ENCODE measurements at places on chromosomes 4 and X.
A peak's percentile ranks its signal among the peaks of the same experiment; 100 is the strongest.

GRCh38 chr4:151143162-151143561, 43.7 kb downstream of the RPS3A start:
- DNase-seq, result no peak

GRCh38 chr4:17082186-17082585, 183.7 kb upstream of the LDB2 start:
- DNase-seq, result no peak

DNA sequence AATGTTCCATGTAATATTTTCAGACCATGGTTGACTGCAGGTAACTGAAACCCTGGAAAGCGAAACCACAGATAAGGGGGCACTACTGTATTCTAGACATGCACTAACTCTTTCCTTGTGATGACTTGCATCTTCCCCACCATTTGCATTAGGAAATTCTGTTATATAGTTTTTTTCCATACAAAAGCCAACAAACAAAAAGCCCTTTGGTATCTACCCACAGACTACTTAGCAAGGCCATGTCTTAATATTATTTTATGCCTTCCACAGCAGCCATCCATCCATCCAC, 23.5 kb downstream of the OCIAD1 start:
- DNase-seq, result no peak

- DNase-seq, result no peak
Measured at GRCh38 chrX:153474266-153474665, 3.9 kb upstream of the HAUS7 start.

DNA sequence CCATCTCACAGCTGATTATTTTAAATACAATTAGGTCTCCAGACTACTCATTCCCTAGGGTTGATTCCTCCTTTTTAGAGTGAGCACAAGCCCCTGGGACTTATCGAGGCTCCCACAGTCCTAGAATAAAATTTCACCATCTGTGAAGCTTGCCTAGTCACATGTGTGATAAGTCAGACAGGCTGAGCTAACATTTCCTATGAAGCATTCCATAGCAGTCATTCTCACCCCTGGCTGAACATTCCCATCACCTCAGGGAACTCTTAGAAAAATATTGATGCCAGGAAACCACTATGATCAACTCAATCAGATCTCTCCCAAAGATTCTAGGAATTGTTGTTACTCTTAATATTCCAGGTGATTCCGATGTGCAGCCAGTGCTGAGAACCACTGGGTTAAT, 37.7 kb downstream of the ARHGEF9 start:
- DNase-seq, result no peak

GRCh38 chr4:5084911-5085475, 33.7 kb downstream of the STK32B start:
- DNase-seq, result no peak

DNA sequence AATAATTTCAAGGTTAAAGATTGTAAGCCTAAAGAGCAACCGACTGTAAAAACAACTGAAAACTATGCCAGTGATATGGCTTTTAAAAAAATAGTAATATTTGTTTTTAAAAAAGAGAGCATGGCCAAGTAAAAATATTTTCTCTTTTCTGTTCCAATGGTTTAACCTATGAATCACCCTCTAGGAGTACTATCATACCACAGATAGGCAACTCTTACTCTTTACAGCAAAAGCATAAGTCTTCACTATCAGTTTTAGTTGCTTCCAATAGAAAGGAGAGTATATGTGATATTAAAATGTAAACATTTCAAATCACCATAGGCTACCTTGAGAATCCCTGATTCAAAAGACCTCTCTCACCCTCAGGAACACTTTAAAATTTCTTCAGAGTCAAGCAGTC, 102.6 kb downstream of the AMELX start:
- no peak for DNase-seq

GRCh38 chrX:109936114-109936513, 66.8 kb upstream of the TMEM164 start:
- DNase-seq, result no peak

DNA sequence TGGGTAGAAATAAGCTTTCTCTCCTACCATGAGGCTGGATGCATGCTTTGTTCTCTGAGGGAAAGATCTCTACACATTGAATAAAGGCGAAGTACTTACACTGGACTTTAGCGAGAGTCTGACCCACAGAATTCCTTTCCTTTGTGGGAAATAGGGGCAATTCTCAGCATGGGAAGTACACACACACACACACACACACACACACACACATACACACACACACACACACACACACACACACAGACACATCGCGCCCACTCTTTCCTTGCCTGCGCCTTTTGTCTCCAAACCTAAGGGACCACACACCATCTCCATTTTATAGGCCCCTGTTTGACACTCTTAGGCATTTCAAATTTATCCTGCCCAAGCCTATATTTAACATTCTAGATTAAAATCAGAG, 83.8 kb downstream of the LUZP4 start:
- no peak for DNase-seq

DNA sequence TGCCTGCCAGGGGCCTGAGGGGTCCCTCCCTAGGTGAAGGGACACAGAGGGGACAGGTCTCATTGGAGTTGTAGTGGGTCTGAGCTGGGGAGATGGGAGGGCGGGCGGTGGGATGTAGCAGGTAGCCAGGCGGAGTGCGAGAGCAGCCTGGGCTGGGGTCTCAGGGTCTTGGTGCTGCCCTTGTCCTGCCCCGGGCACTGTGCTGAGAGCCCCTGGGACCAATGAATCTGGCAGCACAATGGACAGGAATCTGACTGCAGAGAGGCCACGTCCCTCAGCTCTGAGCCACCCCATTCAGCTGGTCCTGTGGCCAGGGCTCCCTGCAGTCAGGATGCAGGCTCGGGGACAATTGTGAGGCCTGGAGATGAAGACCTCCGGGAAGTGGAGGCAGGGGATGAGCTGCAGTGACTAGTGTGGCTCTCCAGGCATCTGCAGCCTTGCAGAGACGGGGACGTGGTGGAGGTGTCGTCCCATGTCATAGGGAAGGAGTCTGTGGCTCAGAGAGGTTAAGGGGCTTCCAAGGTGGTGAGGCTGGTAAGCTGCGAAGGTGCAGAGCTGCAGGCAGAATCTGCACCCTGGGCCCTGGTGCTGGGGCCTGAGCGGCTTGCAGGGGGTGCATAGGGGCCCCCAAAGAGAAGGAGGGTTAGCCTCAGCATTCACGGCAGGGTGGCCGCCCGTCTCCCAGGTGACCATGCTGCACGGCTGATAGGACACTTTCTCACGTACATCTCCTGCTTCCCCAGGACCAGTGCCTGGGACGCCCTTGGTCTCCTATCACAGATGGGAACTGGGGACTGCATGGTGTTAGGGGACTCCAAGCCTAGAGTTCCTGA, 20.6 kb downstream of the NSG1 start:
- no peak for DNase-seq

DNA sequence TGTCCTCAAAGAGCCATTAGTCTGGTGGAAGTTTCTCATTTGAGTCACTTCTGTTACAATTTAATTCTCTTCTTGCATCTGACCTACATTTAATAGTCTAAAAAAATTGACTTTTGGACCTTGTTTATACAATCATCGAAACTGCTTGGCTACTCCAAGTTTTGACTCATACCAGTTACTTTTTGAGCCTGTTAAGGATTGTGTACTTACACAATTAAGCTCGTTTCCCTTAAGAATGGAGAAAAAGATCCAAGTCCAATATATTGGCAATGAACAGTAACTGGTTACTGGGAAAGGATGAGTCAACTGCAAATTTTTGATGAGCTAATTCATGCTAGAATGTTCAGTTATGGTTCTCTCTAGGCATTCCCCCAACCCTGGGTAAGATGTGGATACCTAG, 58.2 kb downstream of the DCX start:
- DNase-seq, result no peak

DNA sequence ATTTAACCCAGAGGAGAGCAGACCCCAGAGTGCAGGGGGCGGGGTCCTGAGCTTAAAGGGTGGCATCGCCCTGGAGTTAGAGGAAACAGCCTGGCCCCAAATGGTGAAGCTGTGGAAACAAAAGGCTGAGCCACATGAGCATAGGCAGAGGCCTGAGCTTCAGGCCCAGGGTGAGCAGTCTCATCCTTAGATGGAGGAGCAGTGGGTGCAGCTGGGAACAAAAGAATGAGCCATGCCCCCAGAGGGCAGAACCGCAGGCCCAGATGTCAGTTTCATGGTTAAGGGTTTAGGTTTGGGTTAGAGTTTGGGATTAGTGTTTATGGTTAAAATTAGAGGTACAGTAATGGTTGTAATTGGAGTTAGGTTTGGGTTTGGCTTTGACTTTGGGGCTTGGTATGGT, 44.4 kb upstream of the IL9R start:
- DNase-seq, result no peak

DNA sequence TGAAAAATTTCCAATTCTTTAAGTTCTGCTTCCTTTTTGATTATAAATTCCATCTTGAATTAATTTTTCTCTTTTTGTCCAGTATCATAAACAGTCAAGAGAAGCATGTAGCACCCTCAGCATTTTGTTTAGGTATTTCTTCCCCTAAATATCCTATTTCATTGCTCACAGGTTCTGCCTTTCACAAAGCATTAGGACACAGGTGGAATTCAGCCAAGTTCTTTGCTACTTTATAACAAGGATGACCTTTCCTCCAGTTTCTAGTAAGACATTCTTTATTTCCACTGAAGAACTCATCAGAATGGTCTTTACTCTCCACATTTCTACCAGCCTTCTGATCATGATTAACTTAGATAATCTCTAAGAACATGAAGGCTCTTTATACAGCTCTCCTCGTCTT, 7.4 kb downstream of the SLC9B1 start:
- no peak for DNase-seq

- DNase-seq, result peak; percentile 31
Measured at GRCh38 chr4:138184886-138185285, 57.3 kb downstream of the SLC7A11 start.

- DNase-seq, result no peak
Measured at GRCh38 chr4:99572527-99573240, 1.9 kb upstream of the MTTP start.

DNA sequence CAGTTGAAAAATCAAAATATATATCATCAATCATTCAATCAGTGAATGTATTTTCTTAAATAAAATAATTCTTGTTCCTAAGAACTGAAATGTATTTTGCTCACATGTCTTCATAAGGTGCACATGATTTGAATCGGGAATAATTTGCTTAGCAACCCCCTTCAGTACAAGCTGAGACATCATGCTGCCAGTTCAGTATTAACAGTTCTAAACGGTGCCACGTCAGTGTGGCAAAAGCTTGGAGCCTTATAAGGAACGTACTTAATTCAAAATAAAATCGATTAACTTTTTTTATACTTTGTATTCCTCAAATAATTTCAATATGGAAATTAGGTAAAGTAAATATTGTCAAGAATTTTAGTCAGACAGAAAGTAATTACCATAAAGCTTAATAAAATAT, 287.9 kb downstream of the CCSER1 start:
- no peak for DNase-seq

DNA sequence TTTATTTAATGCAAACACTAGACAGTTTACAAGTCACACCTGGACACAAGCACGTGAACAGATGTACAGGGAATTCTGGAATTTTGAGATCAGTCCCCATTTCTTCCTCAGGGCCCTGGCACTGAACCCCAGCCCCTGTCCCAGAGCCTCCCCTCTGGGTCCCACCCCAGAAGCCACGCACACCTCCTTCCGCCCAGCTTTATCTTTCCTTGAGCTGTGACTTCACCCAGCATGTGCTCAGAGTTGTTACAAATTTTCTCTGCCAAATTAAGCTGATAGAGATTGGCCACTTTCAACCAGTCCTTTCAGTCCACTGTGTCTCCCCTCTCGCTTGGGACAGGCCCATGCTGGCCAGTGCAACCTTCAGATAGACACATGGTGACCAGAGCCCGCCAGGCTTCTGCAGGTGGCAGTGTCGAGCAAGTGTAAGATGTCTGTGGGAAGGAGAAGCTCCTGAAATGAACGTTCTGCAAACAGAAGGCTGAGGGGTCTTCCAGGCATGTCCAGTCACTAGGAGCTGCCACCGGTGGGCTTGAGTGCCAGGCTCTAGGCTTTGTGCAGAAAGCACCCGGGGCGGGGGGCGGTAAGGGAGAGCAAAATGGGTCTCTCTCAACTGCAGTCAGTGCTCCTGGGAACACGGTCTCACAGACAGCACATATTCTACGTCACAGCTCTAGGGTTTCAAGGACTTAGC, 73.3 kb downstream of the MTMR1 start:
- no peak for DNase-seq

- DNase-seq, result no peak
Measured at GRCh38 chrX:139158256-139158655, 372.3 kb upstream of the F9 start.

GRCh38 chr4:1333256-1333655, 13.8 kb upstream of the UVSSA start:
- no peak for DNase-seq

DNA sequence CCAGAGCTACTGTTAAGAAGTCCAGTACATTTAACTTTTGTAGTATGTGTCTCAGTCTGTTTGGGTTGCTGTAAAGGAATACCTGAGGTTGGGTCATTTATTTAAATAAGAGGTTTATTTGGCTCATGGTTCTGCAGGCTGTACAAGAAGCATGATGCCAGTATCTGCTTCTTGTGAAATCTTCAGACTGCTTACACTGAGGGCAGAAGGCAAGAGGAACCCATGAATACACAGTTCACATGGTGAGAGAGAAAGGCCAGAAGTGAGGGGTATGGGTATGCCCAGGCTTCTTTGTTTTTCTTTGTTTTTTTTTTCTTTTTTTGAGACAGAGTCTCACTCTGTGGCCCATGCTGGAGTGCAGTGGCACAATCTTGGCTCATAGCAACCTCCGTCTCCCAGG, 6.0 kb upstream of the CISD2 start:
- no peak for DNase-seq

GRCh38 chrX:97021680-97022079, 138.0 kb downstream of the RPA4 start:
- DNase-seq, result no peak

DNA sequence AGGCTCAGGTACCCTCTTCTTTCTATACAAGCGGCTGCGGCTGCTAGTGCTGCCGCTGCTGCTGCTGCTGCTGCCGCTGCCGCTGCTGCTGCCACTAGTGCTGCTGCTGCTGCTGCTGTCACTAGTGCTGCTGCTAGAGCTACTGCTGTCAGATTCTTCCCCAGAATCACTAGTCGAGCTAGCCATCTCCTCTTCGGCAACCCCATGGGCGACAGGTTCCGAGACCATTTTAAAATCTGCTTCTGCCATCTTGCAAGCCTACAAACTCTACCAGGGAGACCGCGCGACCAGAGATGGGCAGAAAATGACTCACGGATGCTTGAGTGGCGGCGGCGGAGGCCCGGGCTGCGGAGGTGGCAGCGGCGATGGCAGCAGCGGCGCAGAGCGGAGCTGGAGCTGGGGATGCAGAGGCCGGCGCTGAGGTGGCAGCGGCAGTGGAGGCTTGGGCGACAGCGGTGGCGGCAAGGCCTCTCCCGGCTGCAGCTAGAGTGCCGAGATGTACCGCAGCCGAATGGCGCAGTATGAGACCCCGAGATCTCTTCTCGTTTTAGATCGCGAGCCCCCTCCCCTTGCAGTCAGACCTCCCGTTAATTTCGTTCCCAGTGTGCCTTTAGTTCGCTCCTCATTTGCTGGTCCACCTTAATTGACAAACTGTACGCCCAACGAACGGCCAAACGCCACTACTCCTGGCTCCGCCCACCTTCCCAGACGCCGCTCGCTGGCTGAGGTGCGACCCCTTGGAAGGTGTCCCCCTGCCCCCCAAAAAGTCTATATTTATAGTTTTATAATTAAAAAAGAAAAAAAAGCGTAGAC, at the start of gene NAP1L3:
TSS of gene NAP1L3 (minus strand) at position 523 of the 813 bp plus-strand sequence. CDS start at position 249, 274 bp downstream.
- DNase-seq, result no peak

Data from DMS79 treated with DMSO at 0.1 percent for 48 hours (cell line).